ENCODE measurements at places on chromosomes 1 and 21.

- no peak for DNase-seq
These were observed 26.5 kb downstream of the TARBP1 start for GRCh38 chr1:234452406-234452965.

GRCh38 chr1:235597867-235598553 lies 51.6 kb downstream of the GNG4 start:
- DNase-seq, result no peak

- no peak for DNase-seq
These were observed 316.1 kb downstream of the AJAP1 start for GRCh38 chr1:4970532-4970931.

DNA sequence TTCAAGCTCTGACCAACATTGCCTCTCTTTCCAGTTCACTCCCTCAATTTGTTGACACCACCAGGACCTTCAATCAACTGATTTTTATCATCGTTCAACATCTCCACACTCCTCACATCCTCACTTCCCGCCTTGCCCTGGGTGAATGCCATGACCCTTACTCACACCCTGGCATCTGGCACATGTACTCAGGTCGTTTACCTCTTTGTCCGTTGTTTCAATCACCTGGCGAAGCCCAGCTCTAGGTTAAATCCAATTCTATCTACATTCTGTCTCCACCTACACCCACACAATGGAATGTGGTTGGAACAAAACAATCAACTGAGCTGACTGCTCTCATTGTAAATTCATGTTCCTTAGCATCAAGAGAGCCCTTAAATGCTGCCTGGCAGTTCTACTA lies 24.2 kb upstream of the TBX15 start:
- DNase-seq, result no peak

- no peak for DNase-seq
These were observed 258.2 kb downstream of the CHRM3 start for GRCh38 chr1:239644604-239645003.

GRCh38 chr1:152752225-152752624 lies 5.6 kb upstream of the KPRP start:
- DNase-seq, result no peak

DNA sequence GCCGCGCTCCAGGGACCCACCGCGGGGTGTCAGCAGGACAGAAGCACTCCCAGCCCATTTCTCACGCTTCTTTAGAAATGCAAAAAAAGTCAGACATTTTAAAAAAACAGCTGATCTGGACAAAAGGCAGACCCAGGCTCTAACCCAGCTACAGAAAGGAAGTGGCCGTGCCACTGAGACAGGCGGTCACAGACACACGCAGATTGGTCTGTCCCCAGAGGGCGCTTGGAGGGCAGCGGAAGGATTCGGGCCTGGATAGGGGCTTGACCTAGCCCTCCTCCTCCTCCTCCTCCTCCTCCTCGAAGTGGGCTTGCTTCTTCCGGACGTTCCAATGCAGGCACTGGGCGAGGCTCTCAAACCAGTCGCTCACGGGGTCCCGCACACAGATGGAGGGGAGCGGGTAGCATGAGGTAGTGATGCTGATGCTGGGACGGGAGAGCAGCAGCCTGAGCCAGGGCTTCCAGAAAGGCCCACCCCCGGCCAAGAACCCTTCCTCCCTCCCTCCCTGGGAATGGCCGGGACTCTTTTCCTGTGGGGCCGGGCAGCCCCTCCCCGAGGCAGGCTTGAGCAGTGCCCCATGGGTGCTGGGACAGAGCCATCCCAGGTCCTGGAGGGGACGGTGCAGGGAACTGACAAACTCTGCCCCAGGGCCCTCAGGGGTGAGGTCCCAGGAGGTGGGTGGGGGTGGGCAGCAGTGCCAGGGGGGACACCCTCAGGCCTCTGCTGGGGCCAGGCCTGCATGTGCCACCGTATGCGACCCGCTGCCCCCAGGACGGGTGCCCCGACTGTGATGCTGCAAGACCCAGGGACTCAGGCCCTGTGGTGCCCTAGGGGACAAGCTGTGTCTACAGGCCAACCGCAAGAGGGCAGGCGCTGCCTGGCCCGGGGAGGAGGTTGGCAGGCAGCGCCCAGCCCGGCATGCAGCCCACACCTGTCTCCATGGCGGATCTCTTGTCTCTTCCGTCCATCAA lies 25.3 kb downstream of the NADK start:
- DNase-seq, result no peak

DNA sequence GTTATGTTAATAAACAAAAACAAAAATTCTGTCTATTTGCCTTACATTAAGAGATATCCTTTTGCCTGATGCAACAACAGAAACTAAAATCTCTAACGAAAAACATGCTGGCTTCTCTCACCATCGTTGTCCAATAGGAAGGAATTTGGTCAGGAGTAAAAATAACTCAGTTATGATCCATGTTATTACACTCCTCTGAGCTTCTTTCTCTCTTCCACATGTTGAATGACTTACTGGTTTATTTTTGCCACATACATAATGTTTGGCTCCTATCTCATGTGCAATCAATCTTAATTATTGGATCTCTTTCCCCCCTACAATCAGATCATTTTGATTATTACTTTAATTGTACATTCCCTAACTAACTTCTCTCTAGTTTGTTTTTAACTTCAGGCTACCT lies 688.4 kb downstream of the USP25 start:
- no peak for DNase-seq

- DNase-seq, result no peak
These were observed 53.1 kb downstream of the FOXO6 start for GRCh38 chr1:41414296-41414695.

GRCh38 chr1:57638239-57638638 lies 214.4 kb upstream of the DAB1 start:
- DNase-seq, result no peak
